Activated naive CD4-positive, alpha-beta T cell treated with anti-CD3 and anti-CD28 coated beads, Interleukin-2, amount 50 U/mL, for 72 hours (primary cell): ENCODE measurements at places on chromosomes 7 and 10.

DNA sequence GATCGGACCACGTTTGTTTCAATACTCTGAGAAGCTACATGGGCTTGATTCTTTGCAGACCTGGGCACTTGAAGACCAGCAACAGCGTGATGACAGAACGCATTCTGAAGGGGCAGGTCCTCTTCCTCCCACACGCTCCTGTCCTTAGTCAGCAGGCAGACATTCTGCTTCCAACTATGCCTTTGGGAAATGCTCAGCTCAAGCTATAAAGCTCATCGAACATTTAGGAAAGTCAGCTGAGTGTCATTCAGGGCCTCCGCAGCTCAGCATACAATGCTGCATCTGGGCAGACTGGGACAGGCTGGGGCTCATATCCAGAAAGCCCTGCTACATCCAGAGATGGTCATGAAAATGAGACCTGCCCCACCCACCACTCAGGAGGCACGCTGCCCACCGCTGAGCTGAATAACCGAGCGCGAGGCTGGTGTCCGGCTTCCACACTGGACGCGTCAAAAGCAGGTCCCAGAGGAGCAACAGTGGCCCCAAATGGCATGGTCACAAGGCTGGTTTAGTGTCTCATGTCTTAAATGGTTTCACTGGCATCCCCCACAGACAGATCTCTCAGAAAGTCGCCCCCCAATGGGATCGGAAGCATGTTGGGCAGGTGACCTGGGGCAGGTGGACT, 274.0 kb downstream of the DNAJB6 start:
- no peak for DNase-seq

DNA sequence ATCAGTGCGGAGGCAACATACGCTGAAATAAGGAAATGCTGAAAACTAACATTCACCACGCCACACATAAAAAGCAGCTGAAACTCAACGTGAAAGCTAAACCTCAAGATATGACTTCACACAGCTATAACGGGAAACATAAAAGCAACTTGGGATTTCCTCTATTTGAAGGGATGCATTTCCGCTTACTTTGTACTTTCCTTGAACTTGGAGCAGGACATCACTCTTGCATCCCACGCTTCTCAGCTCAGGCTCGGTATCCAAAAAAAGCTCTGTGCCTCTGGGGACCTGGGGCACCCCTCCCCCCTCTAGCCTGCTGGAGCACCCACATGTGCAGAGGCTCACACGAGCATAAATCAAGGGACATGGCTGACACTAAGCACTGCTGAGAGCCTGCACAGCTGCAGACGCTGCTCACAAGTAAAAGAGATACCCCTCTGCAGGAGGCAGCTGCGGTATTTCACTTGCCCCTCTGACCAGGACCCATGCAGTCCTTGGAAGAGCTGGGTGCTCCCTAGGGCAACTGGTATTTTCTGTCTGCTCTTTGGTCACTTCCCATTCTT, 34.2 kb downstream of the PARD3 start:
- DNase-seq: no peak

- no peak for DNase-seq
Measured at GRCh38 chr7:111009526-111010040, 81.3 kb upstream of the LRRN3 start.

GRCh38 chr7:32263611-32264010, 193.4 kb upstream of the PDE1C start:
- DNase-seq: no peak

DNA sequence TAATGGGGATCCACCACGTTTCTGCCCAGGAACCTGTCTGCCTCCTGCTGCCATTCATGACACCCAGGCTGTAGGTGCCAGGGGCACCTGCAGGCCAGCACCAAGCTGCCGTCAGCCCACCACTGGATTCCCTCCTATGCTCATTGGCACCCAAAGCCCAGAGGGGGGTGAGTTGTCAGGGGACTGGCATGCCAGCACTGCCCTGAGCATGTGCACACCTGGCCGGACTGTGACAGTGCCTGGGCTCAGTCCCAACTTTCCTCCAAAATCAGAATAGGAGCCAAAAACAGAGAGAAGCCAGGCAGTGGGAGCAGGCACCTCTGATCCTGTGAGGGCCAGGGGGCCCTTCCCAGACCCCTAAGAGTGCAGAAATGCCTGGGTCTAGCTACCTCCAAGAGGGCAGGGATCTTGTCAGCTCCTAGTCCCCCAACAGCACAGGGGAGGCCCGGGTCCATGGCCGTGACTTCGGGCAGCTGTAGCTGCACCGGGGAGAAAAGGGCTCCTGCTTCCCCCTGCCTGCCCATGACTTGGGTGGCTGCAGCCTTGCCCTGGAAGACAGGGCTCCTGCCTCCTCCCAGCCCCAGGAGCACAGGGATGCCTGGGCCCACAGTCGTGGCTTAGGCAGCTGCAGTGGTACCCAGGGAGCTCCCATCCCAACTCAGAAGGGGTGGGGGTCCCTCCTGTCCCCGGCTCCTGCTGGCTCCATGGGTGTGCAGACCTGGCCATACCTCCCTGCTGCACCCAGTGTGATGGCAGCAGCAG, 249.8 kb upstream of the DKK1 start:
- no peak for DNase-seq

DNA sequence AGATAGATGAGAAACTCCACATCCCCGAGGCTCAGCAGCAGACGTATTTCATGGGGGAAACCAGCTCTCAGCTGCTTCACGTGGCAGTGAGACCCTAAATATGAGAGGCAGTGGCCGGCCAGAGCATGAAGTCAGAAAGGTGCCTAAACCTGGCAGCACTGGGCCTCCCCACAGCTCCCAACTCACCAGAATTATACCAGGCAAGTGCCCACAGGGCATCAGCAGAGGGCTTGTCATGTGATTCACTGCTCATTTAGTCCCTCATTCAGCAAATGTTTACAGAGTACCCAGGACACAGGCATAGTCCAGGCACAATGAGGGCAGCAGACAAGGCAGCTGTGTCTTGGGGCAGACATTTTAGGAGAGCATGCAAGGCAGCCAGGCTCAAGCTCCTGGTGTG, 212.6 kb downstream of the PTPRN2 start:
- DNase-seq: no peak
